ENCODE measurements at places on chromosomes 16 and 17. TPM values are rescaled to one million over a fixed set of nuclear protein-coding genes. Genes with fewer than 3 reads are reported as not detected.

DNA sequence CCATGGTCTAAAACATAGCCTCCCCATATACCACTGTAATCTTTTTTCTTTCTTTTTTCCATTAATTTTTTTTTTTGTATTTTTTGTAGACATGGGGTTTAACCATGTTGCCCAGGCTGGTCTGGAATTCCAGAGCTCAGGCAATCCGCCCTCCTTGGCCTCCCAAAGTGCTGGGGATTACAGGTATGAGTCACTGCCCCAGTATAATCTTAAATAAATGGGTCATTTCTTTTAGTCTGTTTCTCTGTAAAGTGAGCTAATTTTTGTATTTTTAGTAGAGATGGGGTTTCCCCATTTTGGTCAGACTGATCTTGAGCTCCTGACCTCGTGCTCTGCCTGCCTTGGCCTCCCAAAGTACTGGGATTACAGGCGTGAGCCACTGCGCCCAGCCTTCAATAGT lies 5.7 kb upstream of the NME1 start:
- DNase-seq = no peak

The TNK1 gene
- total RNA-seq = 10.4 TPM

The KRT17 gene
- not detected for total RNA-seq

The NDRG4 gene
- total RNA-seq = 95.9 TPM

DNA sequence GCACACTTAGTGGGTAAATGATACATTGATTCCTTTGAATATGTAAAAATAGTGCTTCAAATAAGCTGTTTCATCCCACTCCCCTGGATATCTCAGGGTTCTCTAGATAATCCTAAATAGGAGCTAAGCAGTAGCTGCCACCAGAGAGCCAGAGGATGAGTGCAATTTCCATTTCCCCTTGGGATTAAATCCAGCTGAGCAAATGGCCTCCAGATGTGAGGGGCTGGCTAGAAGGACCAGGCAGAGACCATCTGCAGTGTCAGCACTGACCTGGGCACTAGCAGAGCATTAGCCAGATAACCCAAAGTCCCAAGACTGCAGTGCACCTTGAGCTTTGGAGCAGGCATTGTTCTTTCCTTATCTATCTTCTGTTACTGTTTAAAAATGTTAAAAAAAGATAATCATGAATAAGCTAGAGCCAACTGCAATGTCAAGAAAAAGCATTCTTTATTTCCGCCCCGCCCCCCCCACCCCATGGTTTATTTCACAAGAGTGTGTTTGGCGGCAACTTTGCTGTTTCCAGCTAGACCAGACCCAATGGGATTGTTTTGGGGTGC lies 19.5 kb downstream of the GPR179 start:
- peak; percentile 47 for DNase-seq

GRCh38 chr17:61161615-61162134 lies 238.0 kb upstream of the TBX2 start:
- DNase-seq = no peak

The CSH2 gene
- 0.57 TPM for total RNA-seq

The SHPK gene
- 30.0 TPM for total RNA-seq

The DYNLRB2 gene
- 0.59 TPM for total RNA-seq

- DNase-seq = no peak
These were observed 12.3 kb upstream of the UBE2I start for GRCh38 chr16:1297018-1297696.

GRCh38 chr16:68233085-68233834 lies 2.7 kb downstream of the ESRP2 start:
- DNase-seq = no peak

The PIK3R5 gene
- total RNA-seq = 10.4 TPM

DNA sequence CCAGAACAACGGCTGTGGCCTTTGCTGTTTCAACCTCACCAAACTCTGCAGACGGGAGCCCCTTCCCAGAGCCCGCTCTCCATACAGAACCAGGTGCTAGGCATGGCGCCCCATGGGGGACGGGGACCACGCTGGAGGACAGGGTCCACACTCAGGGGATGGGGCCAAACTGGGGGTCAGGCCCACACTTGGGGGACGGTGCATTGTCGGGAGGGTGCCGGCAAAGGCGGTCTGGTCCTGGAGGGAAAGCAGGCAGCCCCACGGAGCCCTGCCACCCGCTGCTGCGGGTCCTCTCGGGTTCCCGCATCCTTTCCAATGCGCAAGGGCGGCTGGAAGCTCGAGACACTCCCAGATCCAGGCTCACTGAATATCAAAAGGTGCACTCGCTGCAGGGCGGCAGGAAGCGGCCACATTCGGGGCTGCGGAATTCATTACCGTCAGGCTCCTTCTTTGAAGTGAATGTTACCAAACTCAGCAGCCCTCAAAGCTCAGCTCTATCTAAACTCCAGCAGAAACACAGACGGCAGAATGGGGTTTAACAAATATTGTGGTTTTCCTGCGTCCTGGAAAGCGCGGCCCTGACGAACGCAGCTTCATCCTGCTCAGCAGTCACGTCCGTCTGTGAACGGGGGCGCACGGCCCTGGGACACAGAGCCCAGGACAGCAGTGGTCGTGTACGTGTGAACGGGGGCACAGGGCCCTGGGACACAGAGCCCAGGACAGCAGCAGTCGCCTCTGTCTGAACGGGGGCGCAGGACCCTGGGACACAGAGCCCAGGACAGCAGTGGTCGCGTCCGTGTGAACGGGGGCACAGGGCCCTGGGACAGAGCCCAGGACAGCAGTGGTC lies 41.3 kb downstream of the LMF1 start:
- peak; percentile 59 for DNase-seq

The FBXW10 gene
- not detected for total RNA-seq

The ALOX15 gene
- total RNA-seq = not detected

DNA sequence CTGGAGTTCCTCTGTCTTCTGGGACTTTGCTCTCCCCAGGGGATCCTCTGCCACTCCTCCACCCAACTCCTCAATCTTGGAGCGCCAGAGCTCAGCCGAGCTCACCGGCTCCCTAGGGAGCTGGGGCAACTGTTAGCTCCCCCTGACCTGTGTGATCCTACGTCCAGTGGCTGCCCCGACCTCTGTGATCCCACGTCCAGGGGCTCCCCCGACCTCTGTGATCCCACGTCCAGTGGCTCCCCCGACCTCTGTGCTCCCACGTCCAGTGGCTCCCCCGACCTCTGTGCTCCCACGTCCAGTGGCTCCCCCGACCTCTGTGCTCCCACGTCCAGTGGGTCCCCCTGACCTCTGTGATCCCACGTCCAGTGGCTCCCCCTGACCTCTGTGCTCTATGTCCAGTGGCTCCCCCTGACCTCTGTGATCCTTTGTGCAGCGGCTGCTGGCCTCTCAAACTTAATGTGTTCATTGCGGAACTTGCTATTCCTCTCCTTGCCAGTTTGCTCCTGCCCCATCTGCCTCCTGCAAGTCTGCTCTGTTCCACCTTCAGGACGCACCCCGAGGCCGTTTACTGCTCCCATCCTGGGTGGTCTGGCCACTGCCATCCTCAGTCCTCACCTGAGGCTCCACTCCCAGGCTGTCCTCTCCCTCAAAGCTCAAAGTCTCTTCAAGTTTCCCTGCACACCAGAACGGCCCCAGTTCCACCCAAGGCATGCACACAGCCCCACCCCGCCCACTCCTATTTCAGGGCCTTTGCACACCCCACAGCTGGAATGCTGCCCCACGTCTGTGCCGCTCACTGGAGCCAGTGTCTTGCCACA lies 2.8 kb downstream of the VPS9D1 start:
- DNase-seq = no peak

The AOC2 gene
- 2.1 TPM for total RNA-seq

DNA sequence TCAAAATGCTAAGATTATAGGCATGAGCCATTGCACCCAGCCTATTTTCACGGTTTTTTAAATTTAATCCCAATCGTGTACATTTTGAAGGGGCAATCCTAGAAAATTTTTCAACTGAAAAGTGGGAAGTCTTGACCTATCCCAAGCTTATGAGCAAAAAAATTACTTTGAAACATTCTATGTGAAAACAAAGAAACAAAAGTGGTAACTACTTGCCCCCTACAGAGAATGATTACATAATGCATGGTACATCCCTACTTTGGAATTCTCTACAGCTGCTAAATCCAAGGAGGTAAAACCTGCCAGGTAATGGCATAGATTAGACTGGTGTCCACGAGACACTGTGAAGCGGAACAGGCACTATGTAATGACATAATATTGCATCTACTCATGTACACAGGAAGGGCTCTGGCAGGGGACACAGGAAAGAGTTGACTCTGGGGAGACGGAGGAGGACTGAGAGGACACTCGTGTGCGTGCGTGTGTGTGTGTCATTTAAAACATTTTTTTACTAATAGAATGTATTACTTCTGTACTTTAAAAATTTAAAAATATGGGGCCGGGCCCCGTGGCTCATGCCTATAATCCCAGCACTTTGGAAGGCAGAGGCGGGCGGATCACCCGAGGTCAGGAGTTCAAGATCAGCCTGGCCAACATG lies 15.7 kb downstream of the ASGR2 start:
- no peak for DNase-seq

DNA sequence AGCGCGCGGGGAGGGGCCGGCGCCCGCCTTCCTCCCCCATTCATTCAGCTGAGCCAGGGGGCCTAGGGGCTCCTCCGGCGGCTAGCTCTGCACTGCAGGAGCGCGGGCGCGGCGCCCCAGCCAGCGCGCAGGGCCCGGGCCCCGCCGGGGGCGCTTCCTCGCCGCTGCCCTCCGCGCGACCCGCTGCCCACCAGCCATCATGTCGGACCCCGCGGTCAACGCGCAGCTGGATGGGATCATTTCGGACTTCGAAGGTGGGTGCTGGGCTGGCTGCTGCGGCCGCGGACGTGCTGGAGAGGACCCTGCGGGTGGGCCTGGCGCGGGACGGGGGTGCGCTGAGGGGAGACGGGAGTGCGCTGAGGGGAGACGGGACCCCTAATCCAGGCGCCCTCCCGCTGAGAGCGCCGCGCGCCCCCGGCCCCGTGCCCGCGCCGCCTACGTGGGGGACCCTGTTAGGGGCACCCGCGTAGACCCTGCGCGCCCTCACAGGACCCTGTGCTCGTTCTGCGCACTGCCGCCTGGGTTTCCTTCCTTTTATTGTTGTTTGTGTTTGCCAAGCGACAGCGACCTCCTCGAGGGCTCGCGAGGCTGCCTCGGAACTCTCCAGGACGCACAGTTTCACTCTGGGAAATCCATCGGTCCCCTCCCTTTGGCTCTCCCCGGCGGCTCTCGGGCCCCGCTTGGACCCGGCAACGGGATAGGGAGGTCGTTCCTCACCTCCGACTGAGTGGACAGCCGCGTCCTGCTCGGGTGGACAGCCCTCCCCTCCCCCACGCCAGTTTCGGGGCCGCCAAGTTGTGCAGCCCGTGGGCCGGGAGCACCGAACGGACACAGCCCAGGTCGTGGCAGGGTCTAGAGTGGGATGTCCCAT lies 232.8 kb downstream of the SEC14L1 start:
- peak; percentile 90 for DNase-seq

GRCh38 chr16:9854675-9855074 lies 327.6 kb downstream of the GRIN2A start:
- no peak for DNase-seq

GRCh38 chr16:28585674-28586073 lies 11.2 kb downstream of the SULT1A2 start:
- no peak for DNase-seq

- DNase-seq = no peak
These were observed 8.3 kb upstream of the ZNF750 start for GRCh38 chr17:82848022-82848592.

The TOM1L1 gene
- total RNA-seq = 49.9 TPM

- no peak for DNase-seq
These were observed 9.7 kb upstream of the NOG start for GRCh38 chr17:56583772-56584171.

- no peak for DNase-seq
These were observed 68.1 kb downstream of the ABCC6 start for GRCh38 chr16:16155234-16155633.

DNA sequence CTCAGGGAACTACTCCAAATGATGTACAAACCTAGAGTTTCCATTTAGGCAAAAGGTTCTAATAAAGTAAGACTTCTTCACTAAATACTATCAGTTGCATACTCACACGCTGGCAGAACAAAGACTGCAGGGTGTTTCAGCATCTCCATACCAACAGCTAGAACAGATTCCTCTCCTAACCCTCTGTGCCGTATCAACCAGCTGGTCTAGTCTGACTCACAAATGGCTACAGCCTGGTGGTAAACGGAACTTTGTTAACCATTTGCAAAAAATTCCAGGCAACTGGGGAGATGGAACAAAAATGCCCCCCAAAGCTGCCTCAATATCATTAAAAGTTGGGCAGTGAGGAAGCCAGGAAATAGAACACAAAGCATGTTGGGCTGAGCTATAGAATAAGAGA lies 217.1 kb downstream of the GRIN2A start:
- no peak for DNase-seq

The CSH1 gene
- not detected for total RNA-seq

DNA sequence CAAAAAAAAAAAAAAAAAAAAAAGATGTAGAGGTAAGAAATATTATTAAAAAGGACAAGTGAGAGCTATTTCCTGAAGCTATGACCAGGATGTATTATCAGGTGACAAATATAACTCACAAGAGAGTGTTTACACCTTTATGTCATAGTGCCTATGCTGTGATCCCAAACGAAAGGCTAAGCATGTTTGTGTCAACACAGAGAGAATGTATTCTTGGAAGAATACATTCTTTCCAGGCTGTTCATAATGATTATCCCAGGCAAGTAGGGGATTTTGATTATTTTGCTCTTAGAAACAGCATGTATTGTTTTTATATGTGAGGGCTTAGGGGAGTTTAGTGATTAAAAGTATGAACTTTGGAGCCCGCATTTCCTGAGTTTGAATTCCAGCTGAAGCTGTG lies 175.0 kb downstream of the SPECC1 start:
- DNase-seq = no peak

GRCh38 chr16:51731160-51731559 lies 580.1 kb upstream of the SALL1 start:
- DNase-seq = no peak
